ENCODE measurements at places on chromosomes 7 and 10. TPM values are rescaled to one million over a fixed set of nuclear protein-coding genes. Genes with fewer than 3 reads are reported as not detected.

- DNase-seq = no peak
These were observed 15.1 kb upstream of the CRYGN start for GRCh38 chr7:151454932-151455530.

DNA sequence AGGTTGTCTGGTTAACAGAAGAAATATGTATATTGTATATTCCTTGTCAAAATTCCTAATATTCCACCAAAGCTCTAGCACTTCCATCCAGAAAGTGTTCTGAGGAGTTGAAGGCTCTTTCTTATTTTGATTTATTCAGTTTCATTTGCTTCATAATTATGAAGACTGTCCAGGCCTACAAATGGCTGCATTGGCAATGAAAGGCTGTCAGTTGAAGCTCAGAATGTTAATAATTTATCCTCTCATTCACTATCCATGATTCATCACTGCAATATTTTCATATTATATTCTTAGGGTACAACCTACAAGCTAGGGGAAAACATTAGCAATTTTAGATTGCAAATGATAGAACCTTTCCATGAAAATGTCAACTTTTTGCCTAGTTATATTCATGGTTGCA lies 57.3 kb downstream of the ARID5B start:
- DNase-seq = no peak

Gene ELOVL3
- 0.18 TPM for polyA plus RNA-seq

DNA sequence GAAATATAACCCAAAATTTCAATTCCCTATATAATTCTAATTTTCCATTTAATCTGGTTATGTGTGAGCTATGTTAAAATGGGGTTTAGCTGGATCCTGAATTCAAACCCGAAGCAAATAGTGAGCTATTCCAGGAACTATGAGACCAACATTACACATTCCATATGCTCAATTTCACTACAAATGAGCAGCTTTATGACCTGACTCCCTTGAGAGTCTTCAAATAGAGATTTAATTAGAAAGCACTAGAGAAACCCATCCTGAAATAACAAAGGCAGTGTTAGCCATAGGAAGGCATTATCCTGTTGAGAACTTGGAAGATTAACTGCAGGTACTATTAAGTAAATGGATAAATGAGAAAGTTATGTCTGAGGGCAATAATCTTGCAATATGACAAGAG lies 890.0 kb downstream of the GRM8 start:
- no peak for DNase-seq

Gene SMKR1
- 0.16 TPM for polyA plus RNA-seq

GRCh38 chr10:79407811-79408795 lies 37.3 kb downstream of the ZCCHC24 start:
- peak; percentile 82 for DNase-seq

- DNase-seq = no peak
These were observed 14.4 kb upstream of the COL1A2 start for GRCh38 chr7:94380264-94380663.

Gene DGKI
- 2.1 TPM for polyA plus RNA-seq

- peak; percentile 44 for DNase-seq
These were observed 40.2 kb downstream of the NUP205 start for GRCh38 chr7:135597926-135598305.

- DNase-seq = peak; percentile 41
These were observed 110.6 kb downstream of the AUTS2 start for GRCh38 chr7:69708857-69709256.

Gene PDE1C
- polyA plus RNA-seq = 23.2 TPM

Gene SMO
- polyA plus RNA-seq = 4.9 TPM

GRCh38 chr7:112072541-112073245 lies 133.5 kb downstream of the DOCK4 start:
- no peak for DNase-seq

DNA sequence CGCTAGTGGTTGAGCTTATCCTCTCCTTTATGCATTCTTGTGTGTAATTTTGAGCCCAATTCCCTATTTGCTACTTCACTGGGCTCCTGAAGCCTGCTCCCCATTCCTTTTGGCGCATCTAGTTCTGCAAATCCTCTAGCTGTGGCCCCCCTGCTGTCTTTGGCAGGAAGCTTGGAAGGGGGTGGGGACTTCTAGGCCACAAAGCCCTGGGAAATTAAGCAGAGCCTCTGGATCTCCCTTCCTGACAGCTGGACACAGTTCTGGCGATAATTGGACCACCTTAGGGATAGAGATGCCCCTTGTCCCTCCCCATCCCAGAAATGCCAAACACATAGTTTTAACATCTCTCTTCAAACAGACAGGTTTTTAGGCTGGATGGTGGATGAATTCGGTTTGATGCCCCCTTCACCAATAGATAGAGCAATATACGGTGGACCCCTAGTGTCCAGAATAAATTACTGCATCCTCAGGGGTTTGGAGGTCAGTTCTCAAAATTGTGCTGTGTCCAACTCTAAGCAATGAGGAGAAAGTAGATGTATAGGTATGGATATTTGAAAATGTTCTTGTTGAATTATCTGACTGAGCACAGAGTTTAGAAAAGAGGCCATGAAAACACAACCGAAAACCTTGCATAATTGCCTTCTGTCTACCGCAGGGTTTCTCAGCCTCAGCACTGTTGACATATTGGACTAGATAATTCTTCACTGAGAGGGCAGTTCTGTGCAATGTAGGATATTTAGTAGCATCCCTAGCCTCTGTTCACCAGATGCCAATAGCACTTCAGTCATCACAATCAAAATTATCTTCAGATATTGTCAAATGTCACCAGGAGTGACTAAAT lies 75.5 kb downstream of the PAPSS2 start:
- DNase-seq = no peak

Gene CPA2
- polyA plus RNA-seq = 0.05 TPM

Gene PMPCB
- polyA plus RNA-seq = 75.3 TPM

- no peak for DNase-seq
These were observed 253.7 kb downstream of the GLRX3 start for GRCh38 chr10:130389906-130390305.

- DNase-seq = no peak
These were observed 53.5 kb upstream of the ARHGAP21 start for GRCh38 chr10:24777196-24777595.

Gene RASA4B
- 5.8 TPM for polyA plus RNA-seq

DNA sequence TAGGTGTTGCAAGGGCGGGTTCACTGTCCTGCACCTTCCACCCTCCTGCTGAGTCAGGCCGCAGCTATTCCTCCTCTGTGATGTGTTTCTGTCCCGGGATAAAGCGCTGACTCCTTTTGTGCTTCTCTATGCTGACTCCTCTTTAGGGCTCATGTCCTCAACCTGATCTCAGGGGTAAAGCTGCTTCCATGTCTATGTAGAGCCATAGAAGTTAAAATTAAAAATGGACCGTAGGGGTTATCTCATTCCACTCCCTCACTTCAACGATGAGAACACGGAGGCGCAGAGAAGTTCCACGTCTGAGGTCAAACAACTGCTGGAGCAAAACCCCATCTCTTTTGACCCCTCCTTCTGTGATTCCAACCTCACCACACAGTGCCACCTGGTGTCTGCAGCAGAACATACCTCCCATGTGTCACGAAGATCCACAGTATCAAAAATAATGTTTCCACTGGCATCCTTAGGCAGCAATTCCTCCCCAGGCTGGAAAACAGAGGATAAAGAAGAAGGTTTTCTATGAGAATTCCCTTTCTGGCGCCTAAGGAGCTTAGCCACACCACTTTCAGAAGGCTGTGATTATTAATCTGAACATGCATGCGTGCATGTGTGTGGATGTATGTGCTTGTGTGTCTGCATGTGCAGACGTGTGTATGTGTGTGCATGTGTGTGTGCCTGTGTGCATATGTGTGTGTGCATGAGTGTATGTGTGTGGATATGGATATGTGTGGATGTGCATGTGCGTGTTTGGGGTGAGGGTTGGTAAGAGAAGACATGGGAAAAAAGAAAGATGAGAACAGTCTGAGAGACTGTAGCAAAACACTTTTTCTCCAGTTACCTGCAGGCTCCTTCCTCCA lies 81.2 kb upstream of the UCN3 start:
- DNase-seq = peak; percentile 68

GRCh38 chr7:152871005-152871677 lies 111.6 kb downstream of the ACTR3B start:
- DNase-seq = no peak

GRCh38 chr10:36048236-36048635 lies 406.1 kb upstream of the FZD8 start:
- DNase-seq = no peak

GRCh38 chr7:2295936-2296620 lies 18.2 kb downstream of the SNX8 start:
- no peak for DNase-seq

DNA sequence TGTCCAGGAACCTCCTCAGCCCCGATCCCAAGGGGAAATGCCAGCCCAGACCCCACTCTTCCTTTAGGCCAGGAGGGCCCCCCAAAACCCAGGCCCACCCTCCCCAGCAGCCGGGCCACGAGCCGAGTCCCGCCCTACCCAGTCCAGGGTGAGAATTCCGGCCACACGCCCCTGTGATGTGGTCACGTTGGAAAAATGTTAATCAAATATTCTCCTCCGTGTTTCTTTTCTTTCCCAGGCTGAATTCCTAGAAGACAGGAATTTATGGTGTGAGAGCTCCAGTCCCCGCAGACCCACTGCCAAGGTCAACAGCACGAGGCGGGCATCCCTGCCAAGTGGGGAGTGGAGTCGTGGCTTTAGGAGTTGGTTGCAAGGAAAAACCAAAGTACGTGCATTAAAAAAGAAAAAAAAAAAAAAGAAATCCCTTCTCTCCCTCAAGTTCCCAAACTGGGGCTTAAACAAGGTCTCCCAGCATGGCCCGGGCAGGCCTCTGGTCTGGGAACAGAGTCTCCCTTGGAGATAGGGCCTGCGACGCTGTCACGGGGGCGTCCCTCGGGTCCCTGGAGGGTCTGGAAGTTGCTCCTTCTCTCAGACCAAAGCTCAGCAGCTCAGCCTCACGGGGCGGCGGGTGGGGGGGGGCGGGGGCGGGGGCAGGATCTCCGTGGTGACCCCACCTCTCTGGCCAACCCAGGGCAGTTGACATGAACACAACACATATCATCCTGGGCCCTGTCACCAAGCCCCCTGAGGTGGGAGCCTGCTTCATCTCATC lies 28.1 kb upstream of the ELN start:
- peak; percentile 82 for DNase-seq

Gene TMEM273
- 23.6 TPM for polyA plus RNA-seq

DNA sequence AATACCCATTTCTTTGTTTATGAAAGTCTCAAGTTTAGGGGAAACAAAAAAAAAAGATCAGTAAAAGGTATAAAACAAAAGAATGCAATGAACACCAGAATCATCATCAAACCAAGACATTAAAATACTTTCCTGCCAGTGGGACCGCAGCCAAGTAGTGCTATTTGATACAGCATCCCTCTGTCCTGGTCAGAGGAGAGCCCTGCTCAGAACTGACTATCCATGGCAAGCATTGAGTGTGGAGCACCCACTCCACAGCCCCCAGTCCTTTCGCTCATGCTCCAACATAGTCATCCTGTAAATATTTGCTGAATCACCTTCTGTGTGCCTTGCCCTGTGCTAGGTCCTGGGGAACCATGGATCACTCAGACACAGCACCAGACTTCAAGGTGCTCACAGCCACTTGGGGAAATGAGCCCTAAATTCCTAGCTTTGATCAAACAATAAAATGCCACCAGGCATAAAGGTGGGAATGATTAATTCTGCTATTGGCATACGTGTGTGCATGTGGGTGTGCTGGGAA lies 213.6 kb upstream of the TBX20 start:
- no peak for DNase-seq

- DNase-seq = no peak
These were observed 5.5 kb downstream of the VIPR2 start for GRCh38 chr7:159139202-159139601.

DNA sequence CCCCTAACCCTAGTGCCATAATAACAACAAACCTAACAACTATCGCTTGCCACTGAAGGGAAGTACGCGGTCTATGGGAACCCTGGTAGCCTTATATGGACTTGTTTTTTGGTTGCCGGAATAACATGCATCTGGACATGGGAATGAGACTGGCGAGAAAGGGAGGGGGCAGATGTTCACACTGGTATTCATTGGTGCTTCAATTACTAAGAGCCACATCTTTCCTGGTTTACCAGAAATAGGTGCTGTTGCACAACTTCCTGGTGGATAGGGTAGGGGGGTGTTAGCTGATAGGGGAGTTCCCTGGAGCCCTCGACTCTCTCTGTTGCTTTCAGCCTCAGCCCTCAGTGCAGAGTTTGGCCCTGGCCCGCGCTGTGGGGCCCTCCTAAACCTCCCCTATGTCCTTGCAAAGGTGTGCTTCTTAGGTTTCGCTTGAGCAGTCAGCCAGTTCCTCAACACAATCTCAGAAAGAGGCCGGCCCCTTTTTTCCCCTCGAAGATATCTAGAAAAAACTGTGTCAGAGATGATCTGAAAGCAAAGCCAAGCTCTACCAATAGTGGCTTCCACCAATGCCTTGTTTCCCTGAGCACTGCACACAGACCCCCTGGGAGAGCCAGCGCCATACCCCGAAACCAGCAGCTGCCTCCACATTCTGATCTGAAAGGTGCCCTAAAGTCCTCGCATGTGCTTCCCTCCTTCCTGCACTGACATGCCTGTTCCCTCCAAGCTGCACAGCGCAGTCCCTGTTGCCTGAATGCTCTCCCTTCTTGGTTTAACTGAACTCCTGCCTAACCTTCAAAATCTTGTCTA lies 13.5 kb downstream of the TBXAS1 start:
- no peak for DNase-seq

- no peak for DNase-seq
These were observed 43.1 kb upstream of the EMX2 start for GRCh38 chr10:117499248-117500105.

GRCh38 chr10:103843854-103844570 lies 11.4 kb downstream of the SH3PXD2A start:
- peak; percentile 84 for DNase-seq

GRCh38 chr10:113316506-113316905 lies 236.3 kb upstream of the HABP2 start:
- no peak for DNase-seq

DNA sequence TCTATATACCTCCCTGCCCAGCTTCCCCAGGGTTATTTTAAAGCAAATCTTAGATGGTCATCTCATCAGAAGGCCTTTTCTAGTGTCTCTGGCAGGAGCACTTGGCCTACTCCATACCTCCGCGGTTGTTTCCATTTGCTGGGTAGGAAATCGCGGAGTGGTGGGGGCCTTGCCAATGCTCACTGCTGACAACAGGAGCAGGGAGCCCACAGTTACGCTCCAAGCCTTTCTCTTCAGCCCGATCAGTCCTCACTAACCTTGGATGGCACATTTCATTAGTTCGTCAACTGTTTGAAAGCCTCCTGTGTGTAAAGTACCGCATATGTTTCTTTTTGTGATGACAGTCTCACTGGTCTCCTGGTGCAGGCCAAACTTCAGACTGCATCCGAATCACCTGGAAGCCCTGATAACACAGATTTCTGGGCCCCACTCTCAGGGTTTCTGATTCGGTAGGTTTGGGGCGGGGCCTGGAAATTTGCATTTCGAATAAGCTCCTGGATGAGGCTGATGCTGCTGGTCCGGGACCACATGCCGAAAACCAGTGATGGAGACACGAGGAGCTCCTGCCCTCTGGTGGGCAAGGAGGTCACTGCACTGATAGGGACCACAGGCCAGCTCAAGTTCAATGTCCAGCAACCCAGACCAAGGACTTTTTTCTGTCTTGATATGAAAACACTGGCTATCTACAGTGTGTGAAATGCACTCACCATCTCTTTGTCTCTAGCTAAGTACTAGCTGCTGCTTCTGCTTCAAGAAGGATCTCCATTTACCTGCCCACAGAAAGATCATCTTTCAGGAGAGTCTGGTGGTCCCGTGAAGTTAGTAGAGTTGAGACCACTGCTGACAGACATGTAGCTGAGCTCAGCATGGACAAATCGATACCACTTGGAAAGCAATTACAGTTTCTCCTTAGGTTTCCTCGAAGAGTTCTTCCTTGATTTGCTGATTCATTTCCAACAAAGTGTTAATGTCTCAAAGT lies 14.0 kb downstream of the LRGUK start:
- DNase-seq = peak; percentile 89

Gene EGR2
- polyA plus RNA-seq = 13.7 TPM

- DNase-seq = no peak
These were observed 522.6 kb downstream of the AUTS2 start for GRCh38 chr7:70120851-70121250.

All from right cardiac atrium (tissue), 5 donors.